Stimulated activated CD4-positive, alpha-beta T cell treated with anti-CD3 and anti-CD28 coated beads, Interleukin-12 subunit alpha, Interleukin-12 subunit beta, amount 100 ng/mL, for 48 hours (primary cell): ENCODE measurements at places on chromosomes 5 and 9.

DNA sequence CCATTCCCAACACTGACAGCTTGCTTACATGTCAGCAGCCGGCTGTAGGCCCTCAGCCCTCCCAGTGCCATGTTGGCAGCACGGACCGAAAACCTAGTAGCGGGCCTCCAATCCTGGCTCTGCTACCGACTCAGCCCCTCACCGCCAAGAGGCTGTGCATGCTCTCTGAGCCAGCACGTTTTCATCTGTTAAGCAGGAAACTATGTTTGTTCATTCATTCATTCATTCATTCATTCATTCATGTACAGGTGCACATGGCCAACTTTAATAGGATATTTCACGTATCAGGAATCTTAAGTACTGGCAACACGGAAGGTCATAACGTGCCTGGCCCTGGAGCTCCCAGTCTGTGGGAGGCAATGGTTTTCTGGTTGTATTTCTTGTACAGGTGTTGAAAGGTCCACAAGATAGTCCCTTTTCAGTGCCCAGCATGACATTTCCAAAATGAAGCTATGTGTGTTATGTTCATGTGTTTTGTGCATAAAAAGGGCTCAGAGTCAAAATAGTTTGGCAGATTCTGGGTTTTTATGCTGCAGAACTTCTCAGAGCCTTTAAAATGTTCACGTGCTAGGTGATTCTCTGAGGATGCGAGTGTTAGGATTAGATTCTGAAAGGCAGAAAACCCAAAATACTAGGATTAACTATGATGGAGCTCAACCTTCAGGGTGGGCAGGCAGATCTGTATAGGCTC, 17.7 kb downstream of the SUSD3 start:
- DNase-seq, result no peak

- DNase-seq, result no peak
These were observed 89.8 kb downstream of the NTRK2 start for GRCh38 chr9:84759300-84759750.

DNA sequence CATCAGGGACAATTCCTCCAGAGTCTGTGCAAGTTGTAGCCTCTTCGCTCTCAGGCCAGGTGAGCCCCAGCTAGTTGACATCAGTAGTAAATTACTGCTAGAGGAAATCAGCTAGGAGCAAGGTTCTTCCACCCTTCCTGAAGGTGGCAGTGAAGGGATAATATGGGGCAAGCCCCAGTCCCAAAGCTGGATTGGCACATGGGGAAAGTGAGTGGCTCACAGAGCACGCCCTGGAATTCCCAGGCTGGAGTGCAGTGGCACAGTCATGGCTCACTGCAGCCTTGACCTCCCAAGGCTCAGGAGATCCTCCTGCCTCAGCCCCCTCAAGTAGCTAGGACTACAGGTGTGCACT, 82.1 kb downstream of the CYFIP2 start:
- DNase-seq, result no peak

GRCh38 chr9:85713897-85714296, 27.9 kb downstream of the AGTPBP1 start:
- DNase-seq, result no peak

DNA sequence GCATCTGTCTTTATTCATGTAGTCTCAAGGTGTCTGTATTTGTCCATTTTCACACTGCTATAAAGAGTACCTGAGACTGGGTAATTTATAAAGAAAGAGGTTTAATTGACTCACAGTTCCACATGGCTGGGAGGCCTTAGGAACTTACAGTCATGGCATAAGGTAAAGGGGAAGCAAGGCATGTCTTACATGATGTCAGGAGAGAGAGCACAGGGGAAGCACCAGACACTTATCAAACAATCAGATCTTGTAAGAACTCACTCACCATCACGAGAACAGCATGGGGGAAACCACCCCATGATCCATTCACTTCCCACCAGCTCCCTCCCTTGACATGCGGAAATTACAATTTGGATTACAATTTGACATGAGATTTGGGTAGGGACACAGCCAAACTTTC, 44.2 kb downstream of the NLN start:
- DNase-seq, result no peak

DNA sequence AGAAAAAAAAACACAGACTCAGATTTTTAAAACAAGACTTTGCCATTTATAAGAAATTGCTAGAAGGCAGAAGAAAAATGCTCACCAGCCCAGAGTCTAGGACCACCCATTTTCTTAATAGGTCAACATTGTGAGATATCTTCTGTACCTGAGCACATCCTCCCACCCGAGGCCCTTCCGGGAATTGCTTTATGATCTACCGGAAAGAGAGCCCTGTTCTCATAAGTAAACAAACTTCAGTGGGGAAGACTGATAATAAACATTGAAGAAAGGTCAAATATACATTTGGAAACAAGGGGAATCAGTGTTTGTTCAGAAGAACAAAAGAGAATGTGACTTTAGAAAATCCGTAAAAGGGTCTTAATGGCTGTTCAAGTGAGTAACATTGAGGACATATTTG, 44.4 kb downstream of the PRKACG start:
- DNase-seq, result no peak

GRCh38 chr5:124704594-124705284, 41.7 kb downstream of the ZNF608 start:
- DNase-seq, result no peak

DNA sequence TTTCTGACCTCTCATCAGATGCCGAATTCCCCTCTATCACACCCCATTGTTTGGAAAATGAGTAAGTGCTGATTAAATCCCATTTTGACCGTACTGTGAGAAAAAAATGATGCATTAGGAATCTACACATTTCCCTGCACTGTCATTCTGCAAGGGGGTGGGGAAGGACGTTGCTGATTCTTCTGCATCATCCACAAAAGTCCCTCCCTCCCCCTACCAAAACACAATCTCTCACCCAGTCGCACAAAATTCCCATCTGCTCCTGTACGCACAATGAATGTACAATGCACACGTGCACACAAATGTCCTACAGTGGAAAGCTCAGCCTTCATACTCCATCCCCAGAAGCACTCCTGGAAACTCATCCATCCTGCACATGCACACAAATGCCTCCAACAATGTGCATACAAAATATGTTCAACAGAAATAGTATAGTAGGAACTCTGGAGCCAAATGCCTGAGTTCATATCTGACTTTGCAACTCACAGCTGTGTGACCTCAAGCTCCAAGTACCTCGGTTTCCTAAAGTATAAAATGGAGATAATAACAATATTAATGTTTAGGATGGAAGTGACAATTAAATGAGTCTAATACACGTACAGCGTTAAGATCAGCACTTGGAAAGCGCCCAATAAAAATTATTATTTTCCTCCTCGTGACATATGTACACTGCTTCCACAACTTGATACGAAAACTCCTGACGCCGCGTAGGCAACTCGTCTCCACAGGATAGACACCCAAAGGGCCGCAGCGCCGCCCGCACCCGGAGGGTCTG, 809 bp downstream of the TNIP1 start:
- no peak for DNase-seq

- DNase-seq, result no peak
These were observed 37.4 kb downstream of the GLT6D1 start for GRCh38 chr9:135601988-135602387.

GRCh38 chr5:148684528-148684927, 30.2 kb upstream of the HTR4 start:
- DNase-seq, result no peak

DNA sequence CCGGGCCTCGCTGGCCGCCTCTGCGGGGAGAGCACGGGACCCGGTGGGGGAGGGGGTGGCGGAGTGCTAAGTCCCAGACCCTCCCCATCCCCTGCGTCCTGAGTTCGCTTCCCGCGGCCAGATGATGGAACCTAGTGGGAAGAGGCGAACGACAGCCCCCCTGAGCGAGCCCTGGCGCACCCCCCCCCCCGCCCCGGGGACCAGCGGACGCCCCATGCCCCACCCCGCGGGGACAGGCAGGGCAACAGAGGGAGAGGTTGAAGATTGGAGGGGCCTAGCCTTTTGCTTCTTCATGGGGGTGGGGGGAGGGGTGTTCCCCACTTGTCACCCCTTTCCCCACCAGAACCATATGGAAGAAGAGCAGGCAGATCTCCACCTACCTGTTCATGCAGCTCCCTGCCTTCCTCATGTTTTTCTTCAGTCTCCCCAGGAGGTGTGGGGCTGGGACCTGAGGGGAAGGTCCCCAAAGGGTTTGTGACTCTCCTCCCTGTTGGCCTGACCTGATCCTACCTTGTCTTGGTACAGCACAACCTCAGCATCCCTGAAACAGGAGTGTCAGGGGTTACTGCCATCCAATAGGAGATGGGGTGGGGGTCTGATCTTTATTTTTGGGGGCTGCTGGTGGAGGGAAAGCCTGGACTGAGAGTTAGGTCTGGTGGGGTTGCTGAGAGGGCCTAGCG, 485 bp downstream of the FAM53C start:
- no peak for DNase-seq

DNA sequence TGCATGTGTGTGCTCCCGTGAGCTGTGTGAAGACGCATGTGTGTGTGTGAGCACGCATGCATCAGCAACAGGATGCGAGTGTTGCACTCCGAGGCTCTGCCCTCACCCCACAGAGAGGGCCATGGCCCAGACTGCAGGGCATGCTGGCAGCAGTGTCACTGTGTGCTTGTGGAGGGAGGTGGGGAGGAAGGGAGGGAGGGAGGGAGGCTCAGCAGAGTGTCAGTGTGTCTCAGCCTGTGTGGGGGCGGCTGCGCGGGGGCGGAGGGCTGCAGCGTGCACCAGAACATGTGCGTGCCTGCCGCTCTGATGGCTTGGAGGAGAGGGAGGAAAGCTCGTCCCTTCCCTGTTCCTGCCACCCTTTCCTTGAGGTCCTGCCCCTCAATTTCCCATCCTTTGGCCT, 5.3 kb downstream of the CAMK2A start:
- DNase-seq, result no peak

DNA sequence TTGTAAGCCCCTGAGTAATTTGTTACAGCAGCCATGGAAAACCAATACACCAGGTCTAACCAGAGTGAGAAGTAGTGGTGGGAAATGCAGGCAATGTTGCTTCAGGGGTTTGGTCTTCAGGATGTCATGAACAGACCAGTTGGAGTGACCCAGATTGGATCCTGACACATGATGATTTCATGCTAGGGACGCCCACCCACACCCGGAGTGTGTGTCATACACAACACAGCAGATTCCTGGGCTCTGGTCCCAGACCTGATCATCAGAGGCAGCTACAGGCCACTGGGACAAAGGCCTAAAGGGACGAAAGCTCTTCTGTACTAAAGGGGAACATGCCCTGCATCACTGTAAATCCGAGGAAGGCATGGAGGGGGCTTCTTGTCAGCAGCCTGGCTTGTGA, 194.2 kb downstream of the NSG2 start:
- no peak for DNase-seq

GRCh38 chr5:18380729-18381362, 746.6 kb downstream of the TAF11L14 start:
- DNase-seq, result no peak

GRCh38 chr9:123954518-123955280, 24.8 kb upstream of the DENND1A start:
- DNase-seq, result no peak

- no peak for DNase-seq
These were observed 153.6 kb downstream of the TMC1 start for GRCh38 chr9:72674961-72675360.

GRCh38 chr5:179974946-179975712, 67.4 kb upstream of the TBC1D9B start:
- DNase-seq, result no peak

- DNase-seq, result no peak
These were observed 135.0 kb downstream of the NMUR2 start for GRCh38 chr5:152270096-152270495.

DNA sequence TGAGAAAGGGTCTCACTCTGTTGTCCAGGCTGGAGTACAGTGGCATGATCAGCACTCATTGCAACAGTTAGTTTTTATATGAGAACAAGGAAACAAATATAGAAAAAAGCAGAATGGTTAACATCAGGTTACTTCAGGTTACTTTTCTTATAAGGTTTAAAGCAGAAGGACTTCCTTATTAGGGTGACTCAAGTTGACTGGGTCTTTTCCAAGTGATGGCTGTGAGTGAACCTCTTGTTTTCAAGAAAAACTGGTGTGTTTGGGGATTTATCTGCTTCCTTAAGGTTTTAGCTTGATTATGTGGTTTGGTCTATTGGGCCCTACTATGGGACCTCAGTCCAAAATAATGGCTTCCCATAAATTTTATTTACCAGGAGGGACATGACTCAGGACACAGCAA, 99.2 kb downstream of the ARRDC3 start:
- DNase-seq, result no peak

DNA sequence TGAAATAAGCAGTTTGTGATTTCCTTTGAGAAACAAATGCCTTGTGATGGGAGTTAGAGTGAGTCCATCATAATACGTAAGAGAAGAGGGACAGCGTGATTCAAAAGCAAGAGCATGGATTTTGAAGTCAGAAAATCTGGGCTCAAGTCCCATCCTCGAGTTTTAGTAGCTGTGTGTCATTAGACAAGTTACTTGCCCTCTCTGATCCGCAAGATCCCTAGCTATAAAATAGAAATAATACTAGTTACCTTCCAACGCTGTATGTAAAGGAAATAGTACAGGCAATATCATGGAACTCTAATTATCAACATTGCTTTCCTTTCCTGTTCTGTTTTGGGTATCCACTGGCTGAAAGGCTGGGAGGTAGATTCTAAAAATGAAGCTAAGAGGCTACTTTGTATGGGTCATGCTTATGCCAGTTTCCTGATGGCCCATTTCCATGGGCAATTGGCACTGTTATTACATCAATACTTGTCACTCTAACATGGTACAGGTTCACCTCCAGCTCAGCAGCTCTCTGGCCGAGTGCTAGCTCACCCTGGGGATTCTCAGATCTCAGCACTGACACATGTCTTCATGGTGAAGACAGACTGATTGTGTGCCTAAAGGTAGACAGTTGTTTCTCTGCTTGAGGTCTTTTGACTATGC, 241.7 kb upstream of the KLF4 start:
- no peak for DNase-seq

- DNase-seq, result no peak
These were observed 420.5 kb downstream of the EBF1 start for GRCh38 chr5:158679221-158679641.

- no peak for DNase-seq
These were observed 6.0 kb upstream of the CCIN start for GRCh38 chr9:36163049-36163785.

GRCh38 chr5:180311216-180311615, 19.3 kb upstream of the MAPK9 start:
- DNase-seq, result no peak

DNA sequence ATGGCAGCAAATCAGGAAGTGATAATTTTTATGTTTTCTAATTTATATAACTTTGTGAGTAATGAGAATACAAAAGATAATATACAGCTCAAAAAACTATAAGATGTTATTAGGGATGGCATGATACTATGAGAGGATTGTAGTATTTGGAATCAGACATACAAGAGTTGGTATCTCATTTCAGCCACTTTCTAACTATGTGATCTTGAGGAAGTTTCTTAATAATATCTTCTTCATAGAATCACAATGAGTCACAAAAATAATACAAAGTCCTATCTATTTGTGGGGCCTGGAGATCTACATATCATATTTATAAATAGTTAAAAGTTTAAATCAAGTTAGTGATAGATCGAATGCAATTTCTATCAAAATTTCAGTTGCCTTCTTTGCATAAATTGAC, 23.7 kb upstream of the TMED7 start:
- DNase-seq, result no peak
